ENCODE measurements at places on chromosomes 3 and 15.

- DNase-seq: no peak
These were observed 888 bp downstream of the TMOD3 start for GRCh38 chr15:51830276-51830806.

GRCh38 chr3:13251166-13251903, 168.8 kb downstream of the NUP210 start:
- no peak for DNase-seq

- DNase-seq: no peak
These were observed 548.2 kb downstream of the FHIT start for GRCh38 chr3:60703008-60703407.

DNA sequence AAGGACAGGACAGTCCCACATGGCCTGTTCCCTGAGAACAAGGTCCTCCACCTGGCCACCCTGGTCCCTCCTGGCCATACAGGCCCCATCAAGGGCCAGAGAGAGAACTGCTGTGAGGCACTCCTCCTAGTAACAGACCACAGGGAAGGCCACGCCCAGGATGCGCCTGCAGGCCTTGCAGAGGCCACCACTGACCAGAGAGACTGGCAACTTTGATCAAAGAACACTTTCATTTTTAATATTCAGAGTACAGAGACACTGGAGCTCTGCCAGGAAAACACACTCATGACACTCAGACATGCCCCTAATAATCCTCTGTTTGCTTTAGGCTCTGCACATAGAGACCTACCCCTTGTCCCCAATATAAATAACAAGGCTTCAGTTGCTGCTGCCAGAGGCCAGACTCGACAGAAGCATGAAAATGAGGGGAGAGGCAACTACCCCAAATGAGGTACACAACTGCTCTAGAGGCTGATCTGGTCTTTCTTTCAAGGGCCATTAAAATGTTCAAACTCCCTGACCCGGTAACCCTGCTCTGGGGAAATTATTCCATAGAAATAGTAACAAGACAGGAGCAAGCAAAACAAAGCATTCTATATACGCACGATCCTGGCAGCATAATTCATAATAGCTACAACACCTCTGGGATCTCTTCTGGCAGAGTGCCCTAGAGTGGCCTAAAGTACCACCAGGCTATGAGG, 44.8 kb downstream of the CCDC12 start:
- DNase-seq: peak; percentile 59

GRCh38 chr15:73375755-73376305, 7.1 kb upstream of the HCN4 start:
- peak; percentile 72 for DNase-seq

All from DMS79 treated with DMSO at 0.1 percent for 48 hours (cell line).